Caco-2 (cell line): ENCODE measurements at places on chromosomes 2 and 18. TPM values are rescaled to one million over a fixed set of nuclear protein-coding genes. Genes with fewer than 3 reads are reported as not detected.

UGP2 gene
- total RNA-seq = 288 and 307 TPM in 2 replicates

C2orf92 gene
- total RNA-seq = 9.4 and 10.2 TPM in 2 replicates

FTCDNL1 gene
- 0.35 and 0.68 TPM in 2 replicates for total RNA-seq

COL3A1 gene
- 25.4 and 29.2 TPM in 2 replicates for total RNA-seq

GBX2 gene
- total RNA-seq = 2.1 and 2.4 TPM in 2 replicates

IL36A gene
- not detected in 2 replicates for total RNA-seq

PRKCE gene
- 3.6 and 4.4 TPM in 2 replicates for total RNA-seq

COLEC12 gene
- 0.09 and 0.44 TPM in 2 replicates for total RNA-seq

IGFBP2 gene
- 6.6 and 6.7 TPM in 2 replicates for total RNA-seq

MC5R gene
- not detected in 2 replicates for total RNA-seq

ARHGEF4 gene
- 1.8 and 2.8 TPM in 2 replicates for total RNA-seq

KLHL14 gene
- not detected in 2 replicates for total RNA-seq

SPATA3 gene
- not detected in 2 replicates for total RNA-seq

CYRIA gene
- total RNA-seq = 0.20 and 0.26 TPM in 2 replicates

AAK1 gene
- 39.7 and 50.8 TPM in 2 replicates for total RNA-seq

ING5 gene
- 28.6 and 32.2 TPM in 2 replicates for total RNA-seq

SCYGR3 gene
- not detected in 2 replicates for total RNA-seq

DSC2 gene
- total RNA-seq = 21.7 and 22.7 TPM in 2 replicates

TMEM247 gene
- total RNA-seq = not detected in 2 replicates

ANKRD30B gene
- total RNA-seq = 0.07 and 0.44 TPM in 2 replicates

IL18R1 gene
- not detected in 2 replicates for total RNA-seq

LIMS1 gene
- 67.2 and 75.2 TPM in 2 replicates for total RNA-seq

AKAIN1 gene
- not detected in 2 replicates for total RNA-seq

NT5DC4 gene
- total RNA-seq = 3.3 and 4.0 TPM in 2 replicates

RAX gene
- total RNA-seq = not detected in 2 replicates

C2orf80 gene
- total RNA-seq = not detected in 2 replicates

DTNA gene
- 10.0 and 10.4 TPM in 2 replicates for total RNA-seq

IHH gene
- 19.0 and 22.6 TPM in 2 replicates for total RNA-seq

UGT1A8 gene
- total RNA-seq = 0.14 and 0.50 TPM in 2 replicates

MAPK4 gene
- total RNA-seq = 0.63 and 0.88 TPM in 2 replicates

TRIM43 gene
- total RNA-seq = not detected in 2 replicates

ACADL gene
- not detected in 2 replicates for total RNA-seq

SERPINB11 gene
- not detected in 2 replicates for total RNA-seq
